Astrocyte of the cerebellum (primary cell): ENCODE measurements at places on chromosomes 4 and X.

DNA sequence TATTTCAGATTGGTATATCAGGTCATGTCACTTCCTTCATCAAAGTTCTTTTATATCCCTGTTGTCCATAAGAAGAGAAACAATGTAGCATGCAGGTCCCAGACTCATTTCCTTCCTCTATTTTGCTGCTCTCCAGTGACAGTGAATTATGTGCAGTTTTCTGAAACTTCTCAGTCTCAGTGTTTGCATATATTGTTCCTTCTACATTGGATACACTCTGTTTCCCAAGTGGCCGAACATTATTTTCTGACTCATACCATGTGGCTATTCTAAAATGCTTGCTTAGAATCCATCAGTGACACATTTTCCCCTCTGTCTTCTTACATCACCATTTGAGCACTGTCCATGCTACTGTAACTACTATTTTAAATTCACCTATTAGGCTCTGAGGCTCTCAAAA is 305.7 kb downstream of the PDHA2 start:
- no peak for DNase-seq

DNA sequence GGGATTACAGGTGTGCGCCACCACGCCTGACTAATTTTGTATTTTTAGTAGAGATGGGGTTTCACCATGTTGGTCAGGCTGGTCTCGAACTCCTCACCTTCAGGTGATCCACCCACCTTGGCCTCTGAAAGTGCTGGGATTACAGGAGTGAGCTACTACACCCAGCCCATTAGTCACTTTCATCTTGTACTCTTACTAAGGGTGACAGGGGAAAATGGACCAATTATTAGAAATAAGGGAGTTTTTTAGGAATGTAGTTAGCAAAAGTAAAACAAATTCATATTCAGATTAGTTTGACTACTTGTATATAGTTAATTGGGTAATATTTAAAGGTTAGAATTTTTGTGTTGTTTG is 26.1 kb downstream of the SMARCA5 start:
- no peak for DNase-seq

GRCh38 chr4:165440415-165441158 is 61.8 kb downstream of the CPE start:
- DNase-seq: peak; percentile 92

GRCh38 chr4:110071466-110071865 is 126.9 kb downstream of the ELOVL6 start:
- DNase-seq: no peak

- no peak for DNase-seq
Observed at GRCh38 chr4:135194477-135194876, 992.9 kb upstream of the PABPC4L start.

- DNase-seq: no peak
Observed at GRCh38 chr4:181670506-181670905, 572.7 kb upstream of the TENM3 start.

- DNase-seq: no peak
Observed at GRCh38 chrX:118502161-118502789, 6.7 kb downstream of the DOCK11 start.
